ENCODE measurements at places on chromosomes 1 and 21.
A peak's percentile ranks its signal among the peaks of the same experiment; 100 is the strongest.

DNA sequence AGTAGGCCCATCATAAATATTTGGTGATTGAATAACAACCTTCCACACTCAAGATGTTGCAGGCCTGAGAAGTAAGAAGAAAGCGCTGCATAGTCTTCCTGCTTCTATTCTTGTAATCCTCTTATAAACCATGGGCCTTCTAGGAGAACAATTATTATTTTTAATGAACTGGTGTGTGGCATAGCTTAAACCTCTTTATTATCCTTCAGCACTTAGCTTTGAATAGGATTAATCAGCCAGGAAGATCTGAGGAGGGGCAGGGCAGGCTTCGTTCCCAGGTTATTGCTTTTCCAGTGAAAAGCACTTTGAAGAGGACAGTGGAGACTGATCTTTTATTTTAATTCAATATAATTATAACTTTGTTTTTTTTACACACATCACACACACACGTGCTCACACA lies 42.3 kb downstream of the KIF26B start:
- DNase-seq, result no peak

DNA sequence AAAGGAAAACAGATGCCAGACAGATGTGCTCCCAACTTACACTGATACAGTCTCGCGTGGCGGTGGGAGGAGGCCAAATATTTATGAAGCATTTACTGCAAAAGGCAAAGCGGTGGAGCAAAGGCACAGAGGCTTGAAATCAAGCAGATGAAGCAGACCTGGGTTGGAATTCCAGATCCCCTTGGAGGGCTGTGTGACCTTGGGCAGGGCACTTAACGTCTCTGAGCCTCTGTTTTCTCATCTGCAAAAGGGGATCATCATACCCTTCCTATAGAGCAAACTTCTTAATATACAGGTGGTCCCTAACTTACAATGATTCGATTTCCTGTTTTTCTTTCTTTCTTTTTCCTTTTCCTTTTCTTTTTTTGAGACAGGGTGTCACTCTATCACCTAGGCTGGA lies 54.1 kb downstream of the IGSF21 start:
- no peak for DNase-seq

GRCh38 chr1:233479110-233479890 lies 134.6 kb upstream of the KCNK1 start:
- DNase-seq, result no peak

GRCh38 chr1:30746212-30747032 lies 11.2 kb downstream of the LAPTM5 start:
- no peak for DNase-seq

DNA sequence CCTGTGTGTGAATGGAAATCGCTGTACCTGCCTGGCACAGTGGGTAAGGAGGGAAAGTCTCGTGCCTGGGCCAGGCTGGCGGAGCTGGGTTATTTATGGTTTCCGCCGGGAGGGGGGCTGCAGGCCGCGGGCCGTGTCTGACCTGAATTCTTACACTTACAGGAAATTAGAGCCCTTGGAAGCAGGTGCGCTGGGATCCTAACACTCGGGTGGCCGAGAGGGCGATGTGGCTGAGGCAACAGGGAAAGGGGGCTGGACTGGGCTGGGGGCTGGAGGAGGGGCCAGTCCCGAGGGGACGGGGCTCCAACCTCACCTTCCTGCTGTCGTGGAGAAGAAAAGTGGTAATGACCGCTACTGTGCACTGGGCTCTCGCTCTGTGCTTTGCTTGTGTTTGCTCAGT lies 109.4 kb upstream of the WNT4 start:
- no peak for DNase-seq

- no peak for DNase-seq
Observed at GRCh38 chr21:22438428-22439086, 1440.3 kb downstream of the NCAM2 start.

DNA sequence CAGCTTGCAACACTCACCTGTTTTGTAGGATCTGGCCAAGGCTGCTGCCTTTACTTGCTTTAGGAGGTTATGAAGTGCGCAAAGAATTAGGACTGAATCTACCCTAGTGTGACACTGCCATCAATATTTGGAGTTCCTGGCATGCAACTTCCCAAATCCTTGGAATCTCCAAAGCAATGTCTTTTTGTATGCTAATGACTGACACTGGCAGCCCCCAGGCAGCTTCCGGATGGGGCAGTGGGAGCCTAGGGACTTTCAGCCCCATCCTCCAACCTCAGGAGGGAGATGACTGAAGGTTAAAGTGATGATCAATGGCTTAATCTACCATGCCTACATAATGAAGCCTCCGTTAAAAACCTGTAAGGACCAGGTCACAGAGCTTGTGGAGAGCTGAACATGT lies 5.5 kb downstream of the RCC2 start:
- no peak for DNase-seq

GRCh38 chr1:27563591-27564471 lies 40.1 kb downstream of the AHDC1 start:
- no peak for DNase-seq

DNA sequence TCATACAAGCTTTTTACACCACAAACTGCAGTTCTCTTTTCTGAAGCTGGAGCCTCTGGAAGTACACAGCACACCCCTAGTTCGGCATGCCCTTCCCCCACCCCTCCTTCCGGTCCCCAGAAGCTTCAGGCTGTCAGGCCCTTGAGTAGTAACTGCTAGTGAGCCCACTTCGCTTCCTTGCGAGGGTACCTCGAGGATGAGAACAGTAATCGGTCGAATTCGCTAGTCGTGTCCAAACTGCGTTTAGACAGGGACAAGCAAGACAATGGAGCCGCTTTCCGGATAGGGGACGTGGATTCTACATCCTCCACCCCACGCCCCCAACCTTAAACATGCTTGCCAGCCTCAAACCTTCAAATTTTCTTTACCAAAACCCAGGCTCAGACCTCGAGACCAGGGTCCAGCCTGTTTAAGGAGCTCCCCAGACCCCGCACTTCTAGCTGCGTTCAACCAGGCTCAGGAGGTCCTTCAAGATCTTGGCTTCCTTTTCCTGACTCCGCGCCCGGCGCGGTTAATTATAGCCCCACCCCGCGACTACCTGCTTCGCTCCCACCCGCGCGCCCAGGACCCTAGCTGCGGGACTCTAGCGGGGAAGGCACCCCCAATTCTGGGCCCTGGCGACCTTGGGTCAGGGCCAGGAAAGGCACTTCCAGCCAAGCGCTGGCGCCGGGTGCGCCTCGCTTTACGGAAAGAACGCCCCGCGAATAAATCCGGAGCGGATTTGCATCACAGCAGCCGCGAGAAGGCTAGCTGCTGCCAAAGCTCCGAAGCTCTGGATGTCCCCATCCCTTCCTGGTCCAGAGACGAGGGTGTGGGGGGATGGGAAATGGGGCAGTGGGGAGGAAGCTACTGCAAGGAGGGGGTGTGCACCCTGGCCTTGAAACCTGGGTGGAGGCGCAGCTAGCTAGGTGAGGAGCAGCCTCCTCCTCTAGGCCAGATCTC lies 8.1 kb upstream of the TSPAN1 start:
- DNase-seq, result peak; percentile 52

- no peak for DNase-seq
Observed at GRCh38 chr1:1630965-1631781, 800 bp upstream of the MMP23B start.

- DNase-seq, result no peak
Observed at GRCh38 chr21:42666925-42667324, 13.5 kb downstream of the PDE9A start.

DNA sequence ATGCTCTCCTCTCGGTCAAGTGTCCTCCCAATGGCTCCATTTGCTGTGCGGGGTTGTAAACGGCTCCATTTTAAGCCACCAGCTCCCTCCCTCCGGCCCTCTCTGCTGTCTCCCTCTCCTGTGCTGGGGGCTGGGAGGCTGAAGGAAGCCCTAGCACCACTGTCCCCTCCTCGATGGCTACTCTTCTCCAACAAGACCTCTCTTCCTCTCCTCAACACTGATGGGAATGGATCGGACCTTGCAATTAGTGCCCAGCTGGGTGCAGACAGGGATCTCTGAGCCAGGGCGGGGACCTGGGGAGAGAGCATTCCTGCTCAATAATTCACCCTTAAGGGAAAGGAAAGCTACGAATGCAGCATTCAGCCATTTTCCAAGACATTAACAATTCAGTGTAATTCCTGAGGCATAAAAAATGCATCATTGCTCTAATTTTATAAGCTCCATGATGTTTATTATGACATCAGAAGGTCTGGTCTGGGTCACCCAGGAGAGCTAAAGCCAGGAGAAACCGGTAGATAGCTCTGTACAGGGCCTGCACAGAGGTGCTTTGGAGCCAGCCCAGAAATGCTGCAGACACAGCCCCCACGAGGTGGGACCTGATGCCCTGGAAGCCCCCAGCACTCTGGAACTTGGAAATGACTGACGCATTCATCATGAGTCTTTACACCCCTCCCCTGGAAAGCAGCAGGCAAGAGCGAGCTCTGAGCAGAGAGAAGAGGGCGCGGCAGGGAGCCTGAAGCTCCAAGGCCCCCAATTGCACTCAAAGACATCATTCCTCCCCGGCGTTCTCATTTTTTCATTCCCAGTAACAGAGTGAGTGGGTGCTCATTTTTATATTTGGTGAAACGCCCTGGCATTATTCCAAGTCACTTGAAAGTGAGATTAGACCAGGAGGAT lies 76.2 kb upstream of the VAMP3 start:
- DNase-seq, result no peak

GRCh38 chr21:36917471-36918158 lies 48.9 kb downstream of the HLCS start:
- DNase-seq, result no peak

DNA sequence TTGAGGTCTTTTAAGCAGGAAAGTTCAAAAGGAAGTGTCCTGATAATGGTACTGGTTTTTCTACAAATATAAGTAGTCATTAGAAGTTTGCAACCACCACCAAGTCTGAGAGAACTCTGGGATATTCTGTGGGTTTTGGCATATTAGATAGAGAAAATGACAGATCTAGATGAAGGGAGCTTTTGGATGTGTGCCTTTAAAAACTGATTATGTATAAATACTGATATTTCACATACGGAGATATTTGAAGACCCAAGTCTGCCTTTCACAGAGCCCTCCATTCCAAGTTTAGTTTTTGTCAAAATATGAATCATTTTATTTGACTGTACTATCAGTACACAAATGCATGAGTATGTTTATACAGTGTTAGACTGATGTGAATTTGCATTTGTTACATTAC lies 48.6 kb downstream of the DPH5 start:
- no peak for DNase-seq

DNA sequence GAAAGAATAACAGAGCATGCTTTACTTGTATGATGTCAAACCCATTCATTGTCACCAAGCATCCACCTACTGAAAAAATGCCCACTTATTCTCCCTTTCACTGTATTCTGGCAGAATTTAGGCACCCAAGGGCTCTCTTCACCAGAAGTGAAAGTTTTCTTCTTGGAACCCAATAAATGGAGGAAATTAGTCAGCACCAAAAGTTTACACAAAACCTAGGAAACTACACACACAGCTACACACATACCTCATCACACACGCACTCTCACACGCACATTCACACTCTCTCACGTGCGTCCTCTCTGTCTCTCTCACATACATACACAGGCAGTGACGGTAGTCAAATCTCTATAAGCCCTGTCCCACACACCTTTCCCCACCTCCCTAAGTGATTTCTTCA lies 37.6 kb downstream of the MCOLN2 start:
- DNase-seq, result peak; percentile 61

- no peak for DNase-seq
Observed at GRCh38 chr21:45372732-45373355, 32.1 kb upstream of the COL18A1 start.

GRCh38 chr1:52662645-52663313 lies 29.8 kb downstream of the SHISAL2A start:
- DNase-seq, result no peak

DNA sequence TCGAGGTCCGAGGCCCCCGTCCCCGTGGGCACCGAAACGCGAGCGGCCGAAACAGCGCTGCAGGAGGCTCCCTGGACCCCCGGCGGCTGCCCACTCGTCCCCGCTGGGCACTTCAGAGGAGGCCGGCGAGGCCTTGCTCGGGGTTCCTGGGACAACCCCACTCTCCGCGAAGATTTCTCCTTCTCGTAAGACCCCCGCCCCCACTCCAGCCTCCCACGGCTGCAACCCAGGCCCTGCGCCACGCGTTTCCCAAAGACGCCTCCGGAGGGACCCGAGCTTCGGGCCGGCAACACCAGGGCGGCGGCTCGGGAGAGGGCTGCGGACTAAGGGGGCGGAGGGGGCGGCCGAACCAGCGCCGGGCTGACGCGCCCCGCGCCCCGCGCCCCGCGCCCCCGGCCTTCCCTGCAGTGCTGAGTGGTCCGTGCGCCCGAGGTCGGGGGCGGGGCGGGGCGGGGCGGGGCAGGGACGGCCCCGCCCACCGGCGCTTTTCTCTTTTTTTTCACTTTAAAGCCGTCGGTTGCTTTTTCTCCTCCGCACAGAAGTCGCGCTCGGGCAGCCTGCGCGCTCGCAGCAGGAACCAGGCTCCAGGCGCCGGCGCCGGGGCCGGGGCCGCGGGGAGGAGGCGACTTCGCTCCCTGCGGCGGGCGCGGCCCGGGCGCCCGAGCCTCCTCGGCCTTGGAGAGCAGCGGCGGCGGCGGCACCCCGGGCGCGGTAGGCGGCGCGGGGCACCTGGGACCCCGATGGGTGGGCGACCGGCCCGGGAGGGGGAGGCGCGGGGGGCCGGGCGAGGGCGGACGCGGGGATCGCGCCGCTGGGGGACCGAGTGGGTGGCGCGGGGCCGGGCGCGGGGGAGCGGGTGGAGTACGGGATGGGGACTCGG lies at the start of gene SPSB1:
Gene SPSB1 (plus strand): TSS at position 534 of the 880 bp plus-strand sequence. CDS start 62,998 bp downstream, outside the sequence.
- peak; percentile 64 for DNase-seq

DNA sequence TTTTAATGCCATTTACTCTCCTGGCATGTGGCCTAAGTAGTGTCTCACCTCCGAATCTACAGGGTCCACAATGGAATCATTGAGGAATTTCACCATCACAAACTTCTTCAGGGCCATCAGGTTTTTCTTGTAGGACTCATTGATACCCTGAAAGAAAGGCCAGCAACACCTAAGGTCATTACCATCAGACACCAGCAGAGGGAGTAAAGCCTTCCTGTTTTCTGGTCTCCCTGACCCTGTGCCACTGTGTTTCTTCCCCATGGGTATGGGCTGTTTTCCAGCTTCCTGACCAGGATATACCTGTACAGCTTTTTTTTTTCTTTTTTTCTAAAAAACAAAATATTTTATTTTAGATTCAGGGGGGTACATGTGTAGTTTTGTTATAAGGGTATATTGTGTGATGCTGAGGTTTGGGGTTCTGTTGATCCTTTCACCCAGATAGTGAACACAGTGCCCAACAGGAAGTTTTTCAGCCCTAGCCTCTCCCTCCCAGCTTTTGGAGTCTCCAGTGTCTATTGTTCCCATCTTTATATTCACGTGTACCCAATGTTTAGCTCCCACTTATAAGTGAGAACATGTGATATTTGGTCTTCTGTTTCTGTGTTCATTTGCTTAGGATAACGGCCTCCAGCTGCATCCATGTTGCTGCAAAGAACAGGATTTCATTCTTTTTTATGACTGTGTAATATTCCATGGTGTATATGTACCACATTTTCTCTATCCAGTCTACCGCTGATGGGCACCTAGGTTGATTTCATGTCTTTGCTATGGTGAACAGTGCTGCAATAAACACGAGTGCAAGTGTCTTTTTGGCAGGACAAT lies 18.3 kb downstream of the PPT1 start:
- DNase-seq, result peak; percentile 32

DNA sequence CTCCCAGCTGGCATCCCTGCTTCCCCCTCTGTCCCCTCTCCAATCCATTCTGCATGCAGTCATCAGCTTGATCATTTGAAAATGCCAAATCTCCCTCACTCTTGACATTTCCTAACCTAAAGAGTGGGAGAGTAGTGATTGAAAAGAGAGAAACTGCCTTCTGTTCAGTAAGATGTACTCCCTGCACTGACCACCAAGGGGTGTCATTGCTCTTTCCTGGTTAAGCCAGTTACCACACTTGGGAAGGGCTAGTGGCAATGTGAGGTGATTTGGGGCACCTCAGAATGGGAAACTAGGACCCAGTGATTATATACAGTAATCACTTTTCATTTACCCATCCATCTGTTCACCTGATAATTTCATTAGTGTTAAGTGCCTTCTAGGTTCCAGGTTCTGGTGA lies 6.9 kb upstream of the TMEM269 start:
- peak; percentile 31 for DNase-seq

Measured in activated CD4-positive, alpha-beta T cell treated with anti-CD3 and anti-CD28 coated beads, Interleukin-2, amount 50 U/mL, for 48 hours (primary cell).